Midbrain (tissue), 1 donor: ENCODE measurements at places on chromosomes 1 and 21.
A peak's percentile ranks its signal among the peaks of the same experiment; 100 is the strongest.

GRCh38 chr21:38351961-38352521 is 95.2 kb downstream of the KCNJ15 start:
- no peak for DNase-seq

- no peak for DNase-seq
Observed at GRCh38 chr1:59892841-59893811, 33.4 kb downstream of the CYP2J2 start.

- DNase-seq = peak; percentile 45
Observed at GRCh38 chr1:203199816-203200571, 13.5 kb upstream of the CHI3L1 start.

GRCh38 chr1:247417831-247418230 is 1.9 kb downstream of the NLRP3 start:
- DNase-seq = peak; percentile 0

- DNase-seq = no peak
Observed at GRCh38 chr1:163178628-163179027, 24.1 kb downstream of the RGS5 start.

DNA sequence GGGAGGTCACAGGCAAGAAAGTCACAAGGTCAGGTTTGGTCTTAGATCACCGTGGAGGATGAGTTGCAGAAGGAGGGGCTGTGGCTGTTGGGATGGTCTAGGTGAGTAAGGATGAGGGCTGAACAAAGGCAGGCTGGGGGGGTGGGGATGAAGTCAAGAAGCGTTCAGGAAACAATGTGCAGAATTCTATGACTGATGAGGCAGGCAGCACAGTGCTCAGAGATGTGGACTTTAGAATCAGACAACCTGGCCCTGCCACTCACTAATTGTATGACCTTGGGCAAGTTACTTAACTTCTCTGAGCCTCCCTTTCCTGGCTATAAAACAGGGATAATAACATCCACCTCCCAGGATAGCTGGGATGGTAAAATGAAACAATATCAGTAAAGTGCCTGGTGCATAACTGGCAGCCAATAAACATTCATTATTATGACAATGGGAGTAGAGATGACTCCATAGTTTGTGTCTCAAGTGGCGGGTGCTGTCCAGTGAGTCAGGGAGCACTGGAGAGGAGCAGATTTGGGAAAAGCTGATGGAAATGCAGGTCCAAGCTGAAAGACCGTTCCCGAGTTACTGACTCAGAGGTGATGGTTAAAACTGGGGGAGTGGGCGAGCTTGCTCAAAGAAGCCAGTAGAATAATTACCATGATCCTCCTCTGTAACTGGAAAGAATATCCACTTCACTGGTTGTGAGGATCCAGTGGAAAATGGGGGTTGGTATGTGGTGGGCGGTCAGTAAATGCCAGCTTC is 2.1 kb downstream of the TIE1 start:
- no peak for DNase-seq

GRCh38 chr1:181143102-181143859 is 54.8 kb downstream of the IER5 start:
- DNase-seq = no peak

DNA sequence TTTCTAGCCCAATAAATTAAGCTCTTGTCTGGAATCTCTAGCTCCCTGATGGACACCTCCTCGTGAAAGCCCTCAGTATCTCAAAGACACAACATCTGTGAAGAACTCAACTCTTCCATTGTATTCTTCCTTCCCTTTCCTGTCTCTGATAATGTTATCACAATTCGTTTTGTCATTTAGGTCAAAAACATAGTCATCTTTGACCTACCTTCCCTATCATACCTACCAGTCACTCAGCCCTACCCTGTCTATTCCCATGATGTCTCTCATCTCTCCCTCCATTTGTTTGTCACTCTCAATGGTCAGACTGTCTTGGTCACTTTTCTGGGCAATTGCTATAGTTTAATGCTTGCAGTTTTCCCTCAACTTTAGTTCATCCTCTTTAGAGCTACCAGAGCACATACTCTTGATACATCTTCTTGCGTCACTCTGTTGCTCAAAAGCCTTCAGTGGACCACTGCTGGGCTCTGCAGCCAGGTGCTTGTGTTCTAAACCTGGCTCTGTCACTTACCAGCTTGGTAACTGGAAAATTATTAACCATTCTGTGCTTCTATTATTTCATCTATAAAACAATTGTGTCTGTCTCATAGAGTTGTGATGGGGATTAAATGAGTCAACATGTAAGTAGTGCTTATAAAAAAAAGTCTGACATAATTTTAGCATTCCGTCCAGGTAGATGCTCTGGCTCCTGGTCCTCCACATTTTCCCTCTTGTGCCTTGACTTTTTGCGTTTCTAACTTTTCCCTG is 39.6 kb downstream of the DDR2 start:
- no peak for DNase-seq

DNA sequence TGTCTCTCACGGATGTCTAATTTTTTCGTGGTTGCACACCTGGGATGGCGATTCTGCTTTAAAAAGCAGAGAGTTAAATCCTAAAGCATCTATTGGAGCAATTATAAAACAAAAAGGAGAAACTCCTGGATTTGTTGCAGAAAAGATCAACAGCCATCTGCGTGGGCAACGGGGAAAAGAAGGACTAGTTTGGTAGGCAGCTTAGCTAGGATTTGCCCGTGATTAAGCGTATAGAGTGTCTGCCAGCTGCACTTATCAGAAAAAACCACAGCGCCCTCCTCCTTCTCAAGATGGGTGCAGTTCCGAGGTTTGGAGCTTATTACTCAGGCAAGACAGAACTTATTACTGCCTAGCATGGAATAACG is 526 bp upstream of the SLC25A24 start:
- peak; percentile 53 for DNase-seq

- DNase-seq = peak; percentile 11
Observed at GRCh38 chr1:151156515-151156819, at the start of gene TNFAIP8L2. TNFAIP8L2 (plus strand) TSS chr1:151156649; CDS start chr1:151158698, 2,049 bp downstream.

DNA sequence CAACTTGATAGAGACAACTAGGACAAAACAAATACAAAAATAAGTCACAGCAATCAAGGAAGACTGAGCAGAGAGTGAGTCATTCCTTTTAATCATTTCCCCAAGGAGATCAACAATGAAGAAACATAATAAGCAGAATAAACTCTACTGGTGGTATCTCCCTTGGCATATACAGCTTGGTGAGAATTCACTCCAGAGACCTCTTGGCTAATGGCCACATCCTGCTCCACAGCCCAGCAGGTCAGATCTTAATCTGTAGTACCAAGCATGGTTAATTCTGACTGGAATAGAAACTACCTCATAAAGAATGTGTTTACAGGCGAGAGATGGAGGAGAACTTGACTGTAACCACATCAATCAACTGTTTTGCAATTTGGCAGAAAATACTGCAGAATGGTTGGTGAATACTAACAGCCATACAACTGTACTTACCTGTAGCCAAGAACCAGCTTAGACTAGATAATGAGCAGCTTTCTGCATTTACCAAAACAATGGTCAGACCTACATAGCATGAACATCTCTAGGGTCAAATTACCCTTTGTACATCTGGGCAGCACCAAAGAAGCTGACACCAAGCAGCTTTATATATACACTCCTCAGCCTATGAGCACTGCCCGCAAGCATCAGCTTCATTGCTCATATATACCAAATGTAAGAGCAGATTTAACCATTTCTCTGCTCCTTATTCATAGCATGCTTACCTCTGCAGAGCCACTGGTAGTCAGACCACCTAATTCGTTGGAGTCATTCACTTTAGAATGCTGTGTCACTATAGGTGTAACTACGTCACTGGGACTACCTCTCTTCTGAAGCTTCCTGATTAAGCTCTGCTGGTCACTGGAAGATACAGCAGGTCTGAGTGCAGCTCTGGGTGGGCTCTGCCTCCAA is 51.0 kb downstream of the KIAA0319L start:
- no peak for DNase-seq

GRCh38 chr1:160101717-160102522 is 3.5 kb upstream of the IGSF8 start:
- DNase-seq = peak; percentile 47

- DNase-seq = no peak
Observed at GRCh38 chr1:42350086-42350485, 15.1 kb upstream of the FOXJ3 start.

DNA sequence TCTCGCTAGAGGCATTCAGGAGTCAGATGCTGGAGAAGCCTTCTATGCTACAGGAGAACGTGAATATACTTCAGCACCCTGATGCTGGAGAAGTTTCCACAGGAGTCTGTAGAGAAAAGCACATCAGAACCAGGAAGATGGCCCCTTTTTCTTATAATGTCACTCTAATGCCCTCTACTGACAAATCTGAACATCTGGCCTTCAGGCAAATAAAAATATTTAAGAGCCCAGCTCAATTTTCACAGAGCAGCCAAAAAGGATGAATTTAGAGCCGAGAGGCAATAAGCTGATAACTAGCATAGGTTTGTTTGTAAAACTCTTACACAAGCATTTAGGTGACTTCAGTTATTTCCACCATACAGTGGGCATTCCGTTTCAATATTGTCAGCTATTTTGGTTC is 3.8 kb upstream of the RRP15 start:
- no peak for DNase-seq
